GM13976 (cell line): ENCODE measurements at places on chromosomes 16 and 17.

- no peak for DNase-seq
Observed at GRCh38 chr16:51125992-51126391, 25.1 kb downstream of the SALL1 start.

- DNase-seq: peak; percentile 70
Observed at GRCh38 chr16:50547340-50548124, 664 bp upstream of the NKD1 start.

DNA sequence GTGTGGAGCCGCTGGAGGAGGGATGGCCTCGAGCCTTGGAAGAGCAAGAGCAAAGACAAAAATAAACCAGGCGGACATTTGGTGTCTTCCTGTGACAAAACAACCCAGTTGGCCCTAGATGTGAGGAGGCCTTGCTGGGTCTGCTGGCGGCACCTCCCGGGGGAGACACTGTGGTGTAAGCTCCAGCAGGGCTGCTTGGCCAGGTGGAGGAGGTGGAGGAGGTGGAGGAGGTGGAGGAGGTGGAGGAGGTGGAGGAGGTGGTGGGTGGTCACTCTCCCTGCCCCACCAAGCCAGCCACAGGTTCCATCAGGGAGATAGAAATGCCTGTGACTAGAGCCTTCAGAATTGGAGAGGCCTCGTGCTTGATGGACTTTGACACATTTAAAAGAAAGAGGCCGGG, 32.1 kb downstream of the DBNDD1 start:
- DNase-seq: no peak

DNA sequence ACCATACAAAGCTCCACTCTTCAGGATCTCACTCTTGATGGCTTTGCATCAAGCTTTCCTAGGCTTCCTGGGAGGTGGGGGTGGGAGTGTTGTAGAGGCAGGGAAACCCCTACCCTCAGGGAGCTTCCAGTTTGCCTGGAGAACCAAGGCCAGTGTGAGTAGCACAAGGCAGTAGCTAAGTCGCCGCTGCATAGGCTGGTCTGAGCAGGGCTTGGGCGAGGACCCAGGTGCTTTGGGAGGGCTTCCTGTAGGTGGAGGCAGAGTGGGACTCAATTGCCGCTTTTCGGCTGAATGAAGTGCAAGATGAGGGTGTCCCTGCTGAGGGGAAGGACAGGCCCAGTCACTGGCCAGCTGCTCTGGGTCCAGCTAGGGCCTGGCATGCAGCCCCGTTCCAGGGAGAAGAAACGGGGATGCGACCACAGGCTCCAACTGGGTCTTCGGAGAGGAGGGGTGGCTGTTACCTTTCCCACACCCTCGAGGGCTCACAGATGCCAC, 3.9 kb downstream of the CD79B start:
- DNase-seq: no peak

DNA sequence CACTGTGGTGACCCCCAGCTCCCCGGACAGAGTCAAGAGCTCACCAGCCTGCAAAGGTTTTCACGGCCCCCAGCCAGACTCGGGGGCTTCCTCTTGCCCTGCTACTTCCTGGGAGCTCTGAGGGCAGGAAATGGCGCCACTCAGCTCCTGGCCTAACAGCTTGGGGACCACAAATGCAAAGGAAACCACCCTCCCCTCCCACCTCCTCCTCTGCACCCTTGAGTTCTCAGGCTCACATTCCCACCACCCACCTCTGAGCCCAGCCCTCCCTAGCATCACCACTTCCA, 375 bp upstream of the SPN start:
- peak; percentile 81 for DNase-seq

DNA sequence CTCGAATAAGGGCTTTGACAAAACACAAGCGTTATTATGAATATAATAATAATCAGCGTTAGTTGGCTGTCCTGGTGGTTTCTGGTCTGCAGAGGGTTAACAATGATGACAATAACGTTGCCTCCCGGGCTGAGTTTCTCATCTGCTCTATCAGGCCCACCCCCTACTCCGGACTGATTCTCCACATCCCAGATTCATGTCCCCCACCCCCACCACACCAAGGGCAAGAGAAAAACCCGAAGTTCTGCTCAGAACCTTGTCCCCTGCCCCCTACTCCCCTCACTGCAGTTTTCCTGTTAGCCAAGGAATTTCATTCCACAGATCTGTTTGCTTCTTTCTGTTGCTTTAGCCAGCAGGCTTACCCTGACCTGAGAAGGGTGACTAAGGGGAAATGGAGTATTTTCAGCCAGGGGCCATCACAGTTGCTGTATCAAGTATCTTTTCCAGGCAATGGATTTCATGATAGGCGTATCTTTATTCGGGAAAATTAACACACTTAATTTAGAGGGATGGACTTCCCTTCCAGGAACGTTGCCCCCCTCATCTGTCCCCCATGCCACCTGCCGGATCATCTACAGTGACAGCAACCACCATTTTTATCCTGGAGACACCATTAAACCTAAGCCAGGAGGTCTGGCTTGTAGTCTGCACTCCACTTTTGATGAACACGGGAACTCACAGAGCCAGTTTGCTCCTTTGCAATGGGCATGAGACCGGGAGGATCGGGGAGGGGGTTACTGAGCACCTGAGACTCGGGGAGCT, 23.7 kb downstream of the ALOX15 start:
- no peak for DNase-seq

GRCh38 chr17:72717676-72718075, 374.8 kb downstream of the SLC39A11 start:
- no peak for DNase-seq

DNA sequence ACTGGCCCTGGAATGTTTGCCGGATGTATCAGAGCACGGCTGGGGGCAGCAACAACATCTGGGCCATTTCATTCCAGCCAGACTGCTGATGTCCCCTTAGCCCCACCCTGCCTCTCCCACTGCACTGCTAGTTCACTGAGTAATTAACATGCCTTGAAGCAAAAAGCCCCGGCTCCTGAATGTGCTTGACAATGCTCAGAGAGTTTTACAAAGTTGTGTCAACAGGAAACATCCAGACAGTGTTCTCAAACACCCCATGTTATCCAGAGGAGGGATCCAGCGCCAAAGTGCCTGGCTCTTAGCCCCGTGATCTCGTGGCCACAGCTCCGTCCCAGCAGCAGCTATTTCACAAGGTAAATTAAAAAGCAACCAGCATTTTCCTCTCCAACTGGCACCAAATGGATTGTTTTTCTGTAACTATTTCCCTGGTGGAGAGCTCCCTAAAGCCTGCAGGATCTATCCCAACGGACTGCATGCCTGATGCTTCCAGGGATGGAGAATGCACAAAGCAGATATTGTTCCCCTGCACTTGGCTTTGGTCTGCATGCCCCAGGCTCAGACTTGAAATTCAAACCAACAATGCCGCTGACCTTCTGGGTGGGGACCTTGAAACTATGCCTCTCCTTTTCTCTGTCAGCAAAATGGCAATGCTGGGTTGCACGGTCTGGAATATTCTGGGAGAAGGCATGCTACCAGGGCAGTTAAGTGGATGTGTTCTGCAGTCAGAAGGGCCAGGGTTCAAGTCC, 115.6 kb upstream of the CDH5 start:
- DNase-seq: no peak

GRCh38 chr17:51706093-51706492, 445.7 kb downstream of the UTP18 start:
- DNase-seq: no peak

GRCh38 chr17:5560361-5560988, 23.8 kb downstream of the NLRP1 start:
- no peak for DNase-seq

DNA sequence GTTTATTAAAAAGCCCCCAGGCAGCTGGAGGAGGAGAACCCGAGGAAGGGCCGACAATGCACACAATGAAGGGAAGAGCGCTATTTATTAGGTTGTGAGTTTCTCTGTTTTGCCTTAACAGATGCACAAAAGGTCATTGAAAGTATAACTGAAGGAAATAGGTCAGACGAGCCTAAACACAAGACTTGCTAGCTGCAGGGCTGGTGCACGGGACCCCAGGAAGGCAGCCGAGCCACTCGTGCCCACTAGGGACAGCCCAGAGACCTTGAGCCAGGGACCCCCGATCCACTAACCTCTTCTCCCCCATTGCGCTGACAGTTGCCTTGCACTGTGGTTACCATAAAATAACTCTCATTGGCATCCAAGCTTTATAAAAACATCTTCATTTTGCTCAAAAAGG, 11.3 kb downstream of the LITAFD start:
- no peak for DNase-seq

- DNase-seq: no peak
Observed at GRCh38 chr16:262121-262745, 13.5 kb downstream of the RGS11 start.

DNA sequence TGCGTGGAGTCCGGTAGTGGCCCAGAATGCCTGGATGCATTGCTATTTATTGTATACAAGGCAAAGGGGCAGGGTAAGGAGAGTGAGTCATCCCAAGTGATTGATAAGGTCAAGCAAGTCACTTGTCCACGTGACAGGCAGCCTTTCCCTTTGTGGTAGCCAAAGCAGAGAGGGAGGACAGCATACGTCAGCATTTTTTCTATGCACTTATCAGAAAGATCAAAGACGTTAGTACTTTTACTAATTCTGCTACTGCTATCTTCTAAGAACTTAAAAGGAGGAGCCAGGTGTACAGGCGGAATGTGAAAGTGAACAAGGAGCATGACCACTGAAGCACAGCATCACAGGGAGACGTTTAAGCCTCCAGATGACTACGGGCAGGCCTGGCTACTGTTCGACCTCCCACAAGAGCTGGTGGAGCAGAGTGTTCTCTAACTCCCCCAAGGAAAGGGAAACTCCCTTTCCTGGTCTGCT, 47.9 kb upstream of the ARL4D start:
- DNase-seq: no peak

- DNase-seq: peak; percentile 50
Observed at GRCh38 chr17:34579017-34579946, at the start of gene TMEM132E. Gene TMEM132E (plus strand): TSS chr17:34579582. CDS start chr17:34581077, 1,495 bp downstream.

DNA sequence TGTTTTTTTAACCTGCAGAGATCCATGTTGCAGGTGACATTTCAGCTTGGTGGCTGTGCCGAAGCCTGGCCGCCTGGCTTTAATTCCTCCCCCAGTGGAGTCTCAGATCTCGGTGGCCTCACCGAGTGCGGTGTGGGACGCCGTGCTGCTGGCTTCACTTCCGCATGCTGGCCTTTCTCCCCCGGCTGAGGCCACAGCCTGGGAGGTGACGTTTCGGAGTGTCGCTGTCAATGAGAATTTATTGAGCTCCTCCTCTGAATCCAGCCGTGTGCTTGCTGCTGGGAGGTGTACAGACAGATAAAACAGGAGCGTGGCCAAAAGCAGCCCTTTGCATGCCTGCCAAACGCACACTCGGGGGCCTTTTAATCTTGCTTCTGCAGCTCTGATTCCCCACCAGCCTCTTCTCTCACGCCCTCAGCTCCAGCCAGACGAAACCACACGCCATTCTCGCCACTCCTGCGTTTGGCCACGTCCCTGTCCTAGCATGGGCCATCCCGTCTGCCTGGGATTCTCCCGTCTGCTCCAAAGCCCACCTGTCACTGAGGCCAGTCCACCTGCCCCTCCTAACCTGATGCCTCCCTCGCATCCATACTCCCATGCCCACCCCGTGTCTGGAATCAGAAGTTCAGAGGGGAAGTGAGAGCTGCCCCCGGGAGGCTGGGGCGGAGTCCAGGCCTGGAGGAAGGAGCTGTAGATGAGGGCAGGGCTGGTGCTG, 3.6 kb downstream of the GSE1 start:
- DNase-seq: peak; percentile 88

DNA sequence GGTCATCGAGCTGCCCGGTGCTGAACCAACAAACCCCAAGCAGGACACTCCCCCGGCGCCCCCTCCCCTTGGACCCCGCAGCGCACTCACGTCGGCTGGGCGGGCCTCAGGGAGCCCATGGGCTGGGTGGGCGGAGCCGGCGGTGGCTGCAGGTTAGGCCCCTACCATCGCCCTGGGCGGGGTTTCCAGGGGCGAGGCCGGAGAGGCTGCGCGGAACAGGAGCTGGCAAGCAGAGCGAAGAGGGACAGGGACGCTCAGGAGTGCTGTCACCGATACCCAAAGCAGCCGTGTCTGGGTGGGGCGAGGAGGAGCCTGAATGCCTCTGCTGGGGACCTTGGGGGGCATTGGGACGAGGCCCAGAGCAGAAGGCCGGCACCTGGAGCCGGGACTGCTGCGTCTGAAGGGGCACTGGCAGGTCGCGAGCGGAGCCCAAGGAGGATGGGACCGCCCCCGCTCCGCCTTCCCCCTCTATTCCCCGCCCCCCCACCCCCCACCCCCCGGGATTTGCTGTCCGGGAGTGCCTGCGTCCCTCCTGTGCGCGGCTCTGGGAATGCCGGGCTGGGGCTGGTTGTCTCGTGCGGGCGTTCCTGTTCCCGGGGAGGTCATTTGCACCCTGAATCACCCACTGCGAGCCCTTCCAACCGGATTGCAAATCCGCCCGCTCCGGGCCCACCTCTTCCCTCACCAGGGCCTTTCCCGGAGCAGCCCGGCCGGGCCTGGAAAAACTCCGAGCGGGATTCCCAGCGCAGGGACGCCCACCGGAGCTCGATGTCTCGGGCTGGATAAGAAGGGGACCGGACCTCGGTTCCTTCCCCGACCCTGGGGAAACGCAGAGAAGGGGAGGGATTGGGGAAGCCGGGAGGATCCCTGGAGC, 902 bp downstream of the ARHGAP27 start:
- DNase-seq: peak; percentile 94

- DNase-seq: no peak
Observed at GRCh38 chr16:84136331-84137125, 8.4 kb downstream of the HSDL1 start.

GRCh38 chr16:50425648-50426047, 56.9 kb upstream of the BRD7 start:
- DNase-seq: no peak

GRCh38 chr16:86046667-86047270, 147.8 kb downstream of the IRF8 start:
- no peak for DNase-seq

GRCh38 chr17:27430882-27431491, 25.3 kb upstream of the KSR1 start:
- no peak for DNase-seq

DNA sequence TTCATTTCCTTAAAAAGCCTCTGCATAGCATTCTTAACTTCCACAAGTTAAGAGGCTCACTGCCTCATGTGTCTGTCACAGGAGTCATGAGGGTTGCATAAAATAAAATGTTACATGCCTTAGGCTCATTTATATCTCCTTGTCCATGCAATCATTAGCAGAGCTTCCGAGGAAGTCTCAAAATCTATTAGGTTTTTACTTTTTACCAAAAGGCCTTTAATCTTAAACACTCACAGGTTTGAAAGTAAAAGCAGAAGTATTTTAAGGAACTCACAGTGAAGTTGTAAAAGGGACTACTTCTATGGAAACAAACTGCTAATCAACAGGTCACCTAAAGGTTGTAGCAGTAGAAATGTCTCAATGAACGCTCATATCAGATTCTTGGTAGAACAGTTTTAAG, 5.2 kb upstream of the ATP6V0A1 start:
- no peak for DNase-seq

DNA sequence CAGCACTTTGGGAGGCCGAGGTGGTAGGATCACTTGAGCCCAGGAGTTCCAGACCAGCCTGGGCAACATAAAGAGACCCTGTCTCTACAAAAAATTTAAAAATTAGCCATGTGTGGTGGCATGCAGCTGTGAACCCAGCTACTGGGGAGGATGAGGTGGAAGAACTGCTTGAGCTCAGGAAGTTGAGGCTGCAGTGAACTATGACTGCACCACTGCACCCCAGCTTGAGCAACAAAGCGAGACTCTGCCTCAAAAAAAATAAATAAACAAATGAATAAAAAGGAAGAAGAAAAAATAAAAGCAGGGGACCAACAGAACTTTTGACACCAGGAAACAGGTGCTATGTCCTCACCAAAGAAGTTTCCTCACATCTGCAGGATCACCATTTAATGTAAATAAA, 14.2 kb downstream of the TERF2 start:
- no peak for DNase-seq
